Cerebellar cortex (tissue), 1 donor: ENCODE measurements at places on chromosomes 2 and 18.

DNA sequence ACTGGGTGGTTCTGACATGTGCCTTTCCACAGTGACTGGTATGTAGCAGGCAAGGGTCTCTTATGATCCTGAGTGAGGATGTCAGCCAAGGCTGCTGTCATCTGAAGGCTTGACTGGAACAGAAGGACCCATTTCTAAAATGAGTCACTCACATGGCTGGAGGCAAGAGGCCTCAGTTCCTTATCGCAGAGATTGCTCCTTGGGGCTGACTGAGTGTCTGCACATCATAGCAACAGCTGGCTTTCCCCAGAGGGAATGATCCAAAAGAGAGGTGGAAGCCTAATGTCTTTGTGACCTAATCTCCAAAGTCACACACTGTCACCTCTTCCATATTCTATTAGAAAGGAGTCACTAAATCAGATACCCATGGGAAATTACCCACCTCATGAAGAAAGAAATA is 114.0 kb downstream of the NEDD4L start:
- no peak for DNase-seq

DNA sequence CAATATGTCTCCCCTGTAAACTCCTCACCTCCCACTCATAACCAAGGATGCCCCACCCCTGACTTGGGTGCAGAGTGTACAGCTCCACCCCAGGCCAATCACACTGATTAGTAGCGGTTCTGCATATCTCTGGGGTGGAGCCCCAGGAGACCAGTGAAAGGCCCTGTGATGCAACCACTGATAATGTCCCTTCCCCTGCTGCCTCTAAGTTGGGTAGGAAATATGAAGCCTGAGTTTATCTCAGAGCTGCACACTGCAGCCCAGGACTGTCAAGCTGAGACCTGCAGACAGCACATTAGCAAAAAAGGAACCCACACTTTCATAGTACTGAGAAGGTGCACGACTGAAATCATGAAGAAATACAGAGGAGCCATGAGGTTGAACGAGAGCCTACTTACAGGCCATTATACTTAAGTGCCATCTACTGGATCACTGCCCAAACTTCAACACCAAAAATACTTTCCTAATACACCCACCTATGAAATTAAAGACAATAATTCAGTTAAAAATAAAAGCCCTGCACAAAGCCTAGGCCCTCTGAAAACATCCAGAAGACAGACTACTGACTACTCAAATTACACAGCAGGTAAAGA is 455.4 kb upstream of the LRRTM4 start:
- DNase-seq, result no peak

DNA sequence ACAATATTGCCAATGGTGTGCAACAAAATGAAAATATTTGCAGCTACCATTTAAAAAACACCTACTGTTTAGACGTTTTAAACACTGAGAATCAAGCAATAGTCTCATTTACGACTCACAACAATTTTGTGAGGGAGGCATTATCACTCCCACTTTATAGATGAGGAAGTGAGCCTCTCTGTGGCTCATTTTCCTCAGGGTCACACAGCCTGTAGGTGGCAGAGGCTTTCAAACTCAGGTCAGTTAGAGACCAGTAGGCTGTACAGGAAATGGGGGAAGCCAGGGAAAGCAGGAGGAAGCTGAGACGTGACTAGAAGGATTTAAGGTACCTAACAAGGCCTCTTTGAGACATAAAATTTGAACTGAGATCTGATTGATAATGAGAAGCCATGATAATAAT is 95.0 kb upstream of the ZNF521 start:
- DNase-seq, result no peak

DNA sequence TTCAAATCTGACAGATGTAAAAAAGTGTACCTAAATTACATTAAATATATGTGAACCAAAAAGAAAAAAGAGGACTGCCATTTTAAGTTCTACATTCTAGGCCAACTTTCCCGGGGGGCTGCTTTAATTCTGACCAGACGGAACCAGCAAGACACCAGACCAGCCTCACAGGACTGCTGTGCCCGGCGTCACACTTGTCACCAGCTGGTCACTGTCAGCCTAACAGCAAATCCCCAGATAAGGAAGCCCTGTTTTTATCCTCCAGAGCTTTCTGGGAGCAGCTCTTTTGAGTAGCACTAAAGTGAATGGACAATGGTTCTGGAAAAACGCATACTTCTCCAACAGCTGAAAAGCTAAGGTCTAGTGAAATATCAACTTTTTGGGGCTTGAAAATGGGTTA is 35.6 kb downstream of the CYB5A start:
- peak; percentile 47 for DNase-seq

DNA sequence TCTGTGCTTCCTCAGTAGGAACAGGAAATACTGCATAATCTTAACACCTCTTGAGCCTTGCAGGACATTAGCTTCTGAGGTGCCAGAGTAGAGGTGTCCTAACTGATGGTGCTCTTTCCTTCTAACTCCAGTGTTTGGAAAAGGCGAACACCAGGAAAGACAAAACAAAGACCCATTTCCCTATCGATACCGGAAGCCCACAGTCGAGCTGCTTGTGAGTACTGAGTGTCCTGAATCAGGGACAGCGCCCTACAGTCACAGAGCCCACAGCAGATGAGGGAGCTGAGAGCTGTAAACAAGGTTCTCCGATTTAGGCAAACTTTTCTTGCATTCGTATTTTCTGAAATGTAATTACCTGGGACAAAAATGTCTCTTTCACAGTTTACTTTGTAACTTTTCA is 50.7 kb downstream of the SLC14A2 start:
- DNase-seq, result no peak
